ENCODE measurements at places on chromosomes 3 and 15.

- no peak for DNase-seq
These were observed 104.6 kb downstream of the ZIC4 start for GRCh38 chr3:147301781-147302180.

- DNase-seq = no peak
These were observed 26.3 kb upstream of the TRIM59 start for GRCh38 chr3:160475884-160476283.

GRCh38 chr3:156516284-156516683 is 38.6 kb downstream of the SSR3 start:
- no peak for DNase-seq

- no peak for DNase-seq
These were observed 175.2 kb upstream of the ZPLD1 start for GRCh38 chr3:102259663-102260062.

DNA sequence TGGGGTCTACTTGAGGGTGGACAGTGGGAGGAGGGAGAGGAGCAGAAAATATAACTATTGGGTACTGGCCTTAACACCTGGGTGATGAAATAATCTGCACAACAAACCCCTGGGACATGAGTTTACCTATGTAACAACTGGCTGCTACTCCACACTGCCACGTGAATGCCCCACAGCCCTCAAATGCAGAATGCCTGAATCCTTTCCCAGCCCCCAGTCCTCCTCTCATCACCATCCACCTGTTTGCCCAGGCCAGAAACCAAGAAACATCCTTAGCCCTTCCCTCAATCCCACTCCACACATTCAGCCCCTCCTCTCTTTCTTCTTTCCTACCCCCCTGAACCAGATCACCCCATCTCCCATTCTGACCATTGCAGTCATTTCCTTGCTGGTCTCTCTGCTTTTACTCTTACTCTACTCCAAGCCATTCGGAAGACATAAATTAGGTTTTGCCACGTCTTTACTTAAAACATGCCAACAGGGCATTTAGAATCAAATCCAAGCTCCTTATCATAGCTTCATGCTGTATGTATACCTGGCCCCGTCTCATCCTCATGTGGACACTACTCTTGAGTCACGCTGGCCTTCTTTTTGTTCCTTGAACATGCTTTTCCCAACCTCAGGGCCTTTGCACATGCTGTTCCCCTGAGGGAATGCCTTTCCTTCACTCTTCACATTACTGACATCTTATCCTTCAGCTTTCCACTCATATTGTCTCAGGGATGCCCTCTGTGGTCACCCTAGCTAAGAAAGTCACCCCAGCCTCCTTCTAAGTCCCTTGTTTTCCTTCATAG is 137.5 kb upstream of the ABHD17C start:
- no peak for DNase-seq

DNA sequence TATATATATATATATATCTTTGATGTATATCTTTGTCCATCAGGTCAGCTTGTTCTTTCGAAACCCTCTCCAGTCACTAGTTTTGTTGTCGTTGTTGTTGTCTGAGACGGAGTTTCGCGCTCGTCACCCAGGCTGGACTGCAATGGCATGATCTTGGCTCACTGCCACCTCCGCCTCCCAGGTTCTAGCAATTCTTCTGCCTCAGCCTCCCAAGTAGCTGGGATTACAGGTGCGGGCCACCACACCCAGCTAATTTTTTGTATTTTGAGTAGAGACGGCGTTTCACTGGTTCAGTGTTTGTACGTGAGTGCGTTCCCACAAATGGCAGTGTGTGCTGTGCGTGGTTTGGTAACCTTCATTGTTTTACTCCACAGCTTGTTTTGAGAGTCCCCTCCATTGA is 51.7 kb downstream of the ZDHHC19 start:
- no peak for DNase-seq

DNA sequence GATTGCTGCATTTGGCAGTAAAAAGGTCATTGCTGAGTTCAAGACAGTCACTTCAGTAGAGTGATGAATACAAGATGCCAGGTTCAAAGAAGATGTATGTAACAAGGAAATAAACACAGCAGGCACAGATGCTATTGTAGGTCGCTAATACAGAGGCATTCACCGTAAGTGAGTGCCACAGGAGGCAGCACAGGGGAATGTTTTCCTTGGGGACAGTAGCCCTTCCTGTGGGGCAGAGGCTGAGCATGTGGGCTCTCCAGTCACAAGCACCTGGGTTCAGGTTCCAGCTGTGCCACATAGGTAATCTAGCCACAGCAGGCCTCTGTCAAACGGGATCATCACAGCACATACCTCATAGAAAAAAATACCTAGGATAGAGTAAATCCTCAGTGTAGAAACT is 86.3 kb downstream of the RSL24D1 start:
- no peak for DNase-seq

- DNase-seq = no peak
These were observed 21.6 kb downstream of the MESD start for GRCh38 chr15:80967991-80968510.

DNA sequence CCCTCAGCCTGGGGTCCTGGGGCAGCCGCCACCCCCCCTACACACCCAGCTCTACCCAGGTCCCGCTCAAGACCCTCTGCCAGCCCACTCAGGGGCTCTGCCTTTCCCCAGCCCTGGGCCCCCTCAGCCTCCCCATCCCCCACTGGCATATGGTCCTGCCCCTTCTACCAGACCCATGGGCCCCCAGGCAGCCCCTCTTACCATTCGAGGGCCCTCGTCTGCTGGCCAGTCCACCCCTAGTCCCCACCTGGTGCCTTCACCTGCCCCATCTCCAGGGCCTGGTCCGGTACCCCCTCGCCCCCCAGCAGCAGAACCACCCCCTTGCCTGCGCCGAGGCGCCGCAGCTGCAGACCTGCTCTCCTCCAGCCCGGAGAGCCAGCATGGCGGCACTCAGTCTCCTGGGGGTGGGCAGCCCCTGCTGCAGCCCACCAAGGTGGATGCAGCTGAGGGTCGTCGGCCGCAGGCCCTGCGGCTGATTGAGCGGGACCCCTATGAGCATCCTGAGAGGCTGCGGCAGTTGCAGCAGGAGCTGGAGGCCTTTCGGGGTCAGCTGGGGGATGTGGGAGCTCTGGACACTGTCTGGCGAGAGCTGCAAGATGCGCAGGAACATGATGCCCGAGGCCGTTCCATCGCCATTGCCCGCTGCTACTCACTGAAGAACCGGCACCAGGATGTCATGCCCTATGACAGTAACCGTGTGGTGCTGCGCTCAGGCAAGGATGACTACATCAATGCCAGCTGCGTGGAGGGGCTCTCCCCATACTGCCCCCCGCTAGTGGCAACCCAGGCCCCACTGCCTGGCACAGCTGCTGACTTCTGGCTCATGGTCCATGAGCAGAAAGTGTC is 30.2 kb downstream of the PTPN23 start:
- no peak for DNase-seq

- no peak for DNase-seq
These were observed 22.7 kb downstream of the CORO2B start for GRCh38 chr15:68601206-68602197.

- no peak for DNase-seq
These were observed 8.9 kb upstream of the TMEM45A start for GRCh38 chr3:100483529-100483928.

DNA sequence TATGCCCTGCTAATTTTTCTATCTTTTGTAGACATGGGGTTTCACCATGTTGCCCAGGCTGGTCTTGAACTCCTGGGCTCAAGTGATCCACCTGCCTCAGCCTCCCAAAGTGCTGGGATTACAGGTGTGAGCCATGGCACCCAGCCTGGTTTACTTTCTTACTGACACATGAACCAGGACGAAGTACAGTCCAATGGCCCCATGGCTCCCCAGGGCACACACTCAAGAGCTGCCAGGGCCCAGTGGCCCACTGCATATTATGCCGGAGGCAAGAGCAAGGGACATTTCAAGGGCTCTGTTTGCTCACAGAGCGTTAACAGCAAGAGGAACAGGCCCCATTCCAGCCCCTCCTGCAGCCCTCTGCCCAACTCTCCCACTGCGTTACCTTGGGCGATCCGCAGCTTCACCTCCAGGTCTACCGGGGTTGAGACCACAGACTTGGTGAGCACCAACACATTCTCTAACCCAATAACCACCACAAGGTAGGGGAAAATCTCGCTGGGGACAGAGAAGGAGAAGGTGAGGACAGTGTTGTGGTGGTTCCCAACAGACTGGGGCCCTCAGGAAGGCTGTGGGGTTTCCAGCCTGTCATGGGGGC is 42.8 kb downstream of the PTPN23 start:
- DNase-seq = no peak

GRCh38 chr3:105788593-105788992 is 80.2 kb downstream of the CBLB start:
- DNase-seq = no peak

- no peak for DNase-seq
These were observed 3.6 kb downstream of the PDIA3 start for GRCh38 chr15:43749690-43750345.

- no peak for DNase-seq
These were observed 710 bp downstream of the LRRC57 start for GRCh38 chr15:42547918-42548248.

DNA sequence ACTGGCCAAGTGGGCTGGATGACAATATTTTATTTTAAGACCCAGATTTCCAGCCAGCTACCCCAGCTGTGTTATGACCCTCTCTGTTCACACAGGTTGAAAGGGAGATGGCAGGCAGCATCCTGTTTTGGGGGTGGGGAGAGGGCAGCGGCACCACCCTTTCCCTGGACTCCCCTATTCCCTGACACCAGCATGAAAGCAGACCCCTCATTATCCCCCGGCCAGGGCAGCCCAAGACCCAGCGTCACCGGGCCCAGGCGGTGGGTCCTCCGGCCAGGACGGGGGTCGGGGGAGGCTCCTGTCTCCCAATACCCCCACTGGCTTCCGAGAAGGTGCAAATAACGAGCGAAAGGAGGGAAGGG is 127.6 kb upstream of the MEF2A start:
- DNase-seq = no peak

DNA sequence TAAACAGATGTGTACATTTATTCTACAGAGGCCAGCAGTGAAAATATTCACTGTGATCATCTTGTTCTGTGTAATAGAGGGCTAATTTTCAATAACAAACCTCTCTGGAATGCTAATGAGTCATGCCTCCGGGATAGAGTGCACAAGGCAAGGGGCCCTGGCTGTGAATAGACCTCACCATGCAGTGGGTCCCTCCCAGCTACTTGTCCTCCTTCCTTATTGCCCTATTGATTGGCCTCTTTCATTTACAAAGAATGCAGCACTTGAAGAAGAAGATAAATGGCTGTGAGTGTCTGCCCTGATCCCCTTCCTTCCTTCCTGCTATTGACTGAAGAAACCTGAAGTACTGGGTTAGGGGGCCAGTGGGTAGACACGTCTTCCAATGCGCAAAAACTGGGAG is 436.3 kb downstream of the WDR72 start:
- no peak for DNase-seq
